SK-N-SH treated with all-trans-retinoic acid at 6 μM for 48 hours (cell line): ENCODE measurements at places on chromosomes 5 and 9.

- no peak for ATAC-seq
These were observed 52.1 kb upstream of the CACNA1B start for GRCh38 chr9:137825324-137825989.

- ATAC-seq: no peak
These were observed 132.4 kb downstream of the KCNIP1 start for GRCh38 chr5:170636206-170636605.

DNA sequence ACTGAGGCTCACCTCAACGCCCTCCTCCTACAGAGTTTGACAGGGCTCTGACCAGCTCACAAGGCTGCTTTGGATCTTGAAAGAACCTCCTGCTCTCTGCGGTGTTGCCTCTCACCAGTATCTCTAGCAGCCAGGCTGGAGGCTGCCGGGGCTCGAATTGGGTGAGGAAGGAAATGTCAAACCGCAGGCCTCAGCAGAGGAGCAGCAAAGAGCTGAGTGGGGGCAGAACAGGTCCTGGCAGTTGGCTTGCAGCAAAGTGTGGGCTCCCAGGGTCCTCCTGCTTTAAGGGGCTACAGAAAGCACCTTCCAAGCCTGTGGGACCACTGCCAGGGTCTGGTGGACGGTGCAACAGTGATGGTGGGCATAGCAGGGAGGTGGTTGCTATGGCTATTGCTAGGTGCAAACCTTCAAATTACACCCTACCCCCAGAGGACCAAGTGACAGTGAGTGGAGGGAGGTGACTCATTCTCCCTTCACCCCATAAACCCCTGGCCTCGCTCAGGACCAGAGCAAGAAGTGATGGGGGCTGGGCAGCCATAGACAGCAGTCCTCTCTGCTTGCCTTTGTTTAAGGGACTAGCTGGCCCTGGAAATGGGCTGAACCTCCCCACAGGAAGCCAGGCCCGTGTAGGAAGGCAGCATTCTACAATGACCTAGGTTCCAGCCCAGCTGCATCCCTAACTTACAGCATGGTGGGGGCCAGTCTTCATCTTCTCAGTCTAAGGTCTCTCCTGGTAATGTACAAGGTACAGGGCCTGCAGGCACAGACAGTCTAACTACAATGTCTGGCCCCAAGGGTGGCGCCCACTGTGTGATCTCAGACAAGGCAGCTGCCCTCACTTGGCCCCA is 18.7 kb downstream of the LCP2 start:
- no peak for ATAC-seq

DNA sequence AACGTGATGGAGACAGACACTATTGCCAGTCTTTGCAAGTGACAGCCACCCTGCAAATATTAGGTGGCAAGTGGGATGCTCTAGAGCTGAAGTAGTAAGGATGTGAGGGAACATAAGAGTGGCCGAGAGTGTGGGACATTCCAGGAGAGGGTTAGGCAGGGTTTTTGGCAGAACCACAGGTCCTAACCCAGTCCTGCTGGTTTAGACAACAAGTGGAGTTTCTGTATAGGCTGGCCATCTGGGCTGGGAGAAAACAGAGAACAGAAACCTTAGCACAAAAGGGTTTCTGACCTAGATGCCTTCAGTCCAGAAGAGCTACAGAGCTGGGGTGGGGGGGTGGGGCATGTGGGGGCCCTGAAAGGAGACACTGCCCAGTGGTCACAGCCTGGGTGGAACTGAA is 107.4 kb downstream of the TMEM174 start:
- ATAC-seq: no peak; the same call in 2 of the 3 replicates

DNA sequence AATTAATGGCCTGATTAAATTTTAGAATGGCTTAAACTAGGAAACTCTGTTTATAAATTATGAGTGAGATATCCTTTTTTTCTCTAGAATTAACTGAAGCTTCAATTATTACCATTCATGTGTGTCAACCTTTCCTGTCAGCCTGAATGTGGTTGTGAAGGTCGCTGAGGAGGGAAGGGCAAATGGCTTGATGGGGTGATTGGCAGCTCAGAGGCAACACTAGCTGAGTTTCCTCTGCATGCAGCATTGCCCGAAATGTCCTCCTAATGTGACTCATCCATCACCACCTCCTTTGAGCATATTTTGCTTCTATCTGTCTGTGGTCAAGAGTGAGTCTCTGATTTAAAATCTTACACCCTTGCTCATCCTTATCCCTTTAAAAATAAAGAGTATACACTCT is 281.9 kb downstream of the TENT4A start:
- no peak for ATAC-seq

GRCh38 chr9:13279284-13280141 is at the start of gene MPDZ:
MPDZ (minus strand) TSS chr9:13279692; CDS start chr9:13250315, 29,377 bp downstream.
- peak; percentile 52 for ATAC-seq

- ATAC-seq: no peak
These were observed 83.1 kb upstream of the SPOCK1 start for GRCh38 chr5:137582218-137582617.

DNA sequence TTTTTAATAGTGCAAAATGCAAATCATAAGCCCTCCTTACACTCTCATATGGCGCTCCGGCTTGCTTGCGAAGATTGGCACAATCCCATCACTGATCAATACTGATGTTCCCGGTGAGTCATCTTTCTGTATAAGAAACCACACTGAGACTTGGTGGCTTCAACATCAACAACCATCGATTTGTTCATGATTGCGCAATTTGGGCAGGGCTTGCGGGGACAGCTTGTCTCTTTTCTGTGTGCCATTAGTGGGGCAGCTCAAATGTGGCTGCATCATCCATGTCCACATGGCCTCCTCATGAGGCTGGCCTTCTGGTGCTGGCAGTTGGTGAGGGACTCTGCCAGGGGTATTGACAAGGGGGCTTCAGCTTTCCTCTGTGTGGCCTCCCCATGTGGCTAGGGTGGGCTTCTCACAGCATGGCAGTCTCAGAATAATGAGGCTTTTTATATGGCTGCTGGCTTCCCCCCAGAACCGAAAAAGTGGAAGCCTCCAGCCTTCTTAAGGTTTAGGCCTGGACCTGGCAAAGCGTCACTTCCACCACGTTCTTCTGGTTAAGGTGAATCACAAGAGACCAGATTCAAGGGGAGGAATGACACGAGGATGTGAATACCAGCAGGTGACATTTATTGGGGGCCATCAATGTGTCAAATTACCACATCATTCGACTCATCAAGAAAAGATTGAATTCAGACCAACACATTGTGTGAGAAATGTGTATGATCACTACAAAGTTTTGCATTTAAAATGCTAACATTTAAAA is 79.5 kb upstream of the NFIL3 start:
- ATAC-seq: no peak

- ATAC-seq: no peak
These were observed 27.6 kb downstream of the TMEM245 start for GRCh38 chr9:109092051-109092580.

GRCh38 chr5:114504560-114504959 is 142.7 kb downstream of the KCNN2 start:
- no peak for ATAC-seq

DNA sequence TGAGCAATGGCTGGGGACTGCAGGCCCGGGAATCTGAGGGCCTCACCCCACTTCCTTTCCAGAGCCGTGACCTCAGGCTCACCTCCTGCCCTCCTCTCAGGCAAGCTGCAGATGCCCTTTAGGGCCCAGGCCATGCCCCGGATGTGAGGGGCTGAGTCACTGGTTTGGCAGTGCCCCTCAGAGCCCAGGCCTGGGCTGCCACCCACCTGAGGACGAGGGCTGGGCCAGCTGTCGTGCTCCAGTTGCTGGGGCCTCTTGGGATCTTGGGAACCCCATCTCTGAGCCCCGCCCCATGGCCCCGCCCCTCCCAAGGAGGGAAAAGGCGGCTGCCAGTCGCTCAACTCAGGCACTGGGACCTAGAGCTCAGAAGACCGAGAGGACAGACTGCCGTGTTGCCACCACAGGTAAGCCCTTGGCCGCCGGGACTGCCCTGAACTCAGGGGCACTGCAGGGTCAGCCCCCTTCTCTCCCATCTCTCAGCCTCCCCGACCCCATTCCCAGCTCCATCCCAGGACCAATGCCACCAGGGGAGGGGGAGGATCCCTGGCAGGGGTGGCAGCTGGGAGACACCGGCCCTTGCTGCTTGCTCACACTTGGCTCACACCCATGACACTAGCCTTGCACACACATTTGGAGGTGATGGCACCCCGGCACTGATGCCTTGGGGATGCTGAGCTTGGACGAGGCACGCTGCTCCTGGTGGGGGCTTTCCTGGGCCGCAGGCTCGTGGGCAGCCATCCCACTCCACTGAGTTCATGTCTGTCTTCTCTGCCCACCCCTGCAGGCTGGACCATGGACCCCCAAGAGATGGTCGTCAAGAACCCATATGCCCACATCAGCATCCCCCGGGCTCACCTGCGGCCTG is at the start of gene CYSRT1:
Gene CYSRT1 (plus strand): TSS at position 345 of the 865 bp plus-strand sequence. CDS start 448 bp downstream, at position 793.
- ATAC-seq: no peak

- ATAC-seq: no peak
These were observed 32.6 kb upstream of the SLC6A19 start for GRCh38 chr5:1168796-1169195.

GRCh38 chr9:137955586-137955985 is 78.0 kb downstream of the CACNA1B start:
- no peak for ATAC-seq

- ATAC-seq: peak; percentile 37; the same call in 2 of the 3 replicates
These were observed 126.9 kb upstream of the OSMR start for GRCh38 chr5:38718771-38719391.

DNA sequence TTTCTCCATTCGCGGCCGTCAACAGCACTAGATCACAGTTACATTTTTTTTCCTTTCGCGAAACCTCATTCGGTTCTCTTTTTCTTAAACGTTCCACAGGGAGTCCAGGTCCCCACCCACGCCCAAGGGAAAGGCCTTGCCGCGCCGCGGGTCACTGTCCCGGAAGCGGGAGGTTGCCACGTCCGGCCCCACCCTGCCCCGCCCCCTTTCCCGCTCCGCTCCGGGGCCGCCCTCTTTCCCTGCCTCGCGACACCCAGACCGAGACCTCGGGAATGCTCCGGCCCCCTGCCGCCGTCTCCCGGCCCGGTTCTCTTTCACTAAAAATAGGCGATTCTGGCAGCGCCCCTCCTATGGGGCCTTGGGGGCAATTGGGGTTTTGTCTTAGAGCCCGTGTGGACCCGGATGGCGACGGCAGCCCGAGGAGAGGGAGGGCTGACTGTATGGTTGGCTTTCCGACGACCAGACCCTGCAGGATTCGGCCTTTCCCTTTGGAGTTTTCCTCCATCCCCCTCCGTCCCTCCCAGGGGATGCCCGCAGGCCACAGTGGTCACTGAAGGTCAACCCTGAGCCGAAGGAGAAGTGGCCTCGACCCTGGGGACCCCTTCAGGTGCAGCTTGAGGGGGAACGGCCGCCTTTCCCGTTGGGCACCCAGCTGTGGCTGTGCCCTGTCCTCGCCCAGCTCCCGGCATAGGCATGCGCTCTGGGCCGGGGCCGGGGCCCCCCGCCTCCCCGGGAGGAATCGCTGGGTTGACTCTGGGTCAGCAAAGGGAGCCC is 2.8 kb upstream of the RACK1 start:
- ATAC-seq: peak; percentile 78

DNA sequence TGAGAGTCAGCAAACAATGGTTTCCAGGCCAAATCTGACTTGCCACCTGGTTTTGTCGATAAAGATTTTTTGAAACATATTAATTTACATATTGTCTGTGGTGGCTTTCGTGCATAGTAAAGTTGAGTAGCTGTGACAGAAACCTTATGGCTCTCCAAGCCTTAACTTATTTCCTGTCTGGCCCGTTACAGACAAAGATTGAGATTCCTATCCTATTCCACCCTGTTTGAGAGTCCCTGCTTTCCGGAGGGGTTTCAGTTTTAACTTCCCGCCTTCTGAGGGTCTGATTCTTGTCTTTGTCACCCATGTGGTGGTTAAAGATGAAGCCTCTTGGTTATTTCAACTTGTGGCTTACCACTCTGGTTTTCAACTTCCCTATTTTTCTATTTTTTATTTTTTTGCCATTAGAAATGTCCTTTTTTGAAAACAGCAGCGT is 11.4 kb downstream of the OTULIN start:
- ATAC-seq: peak; percentile 45; the same call in 1 of the 3 replicates

DNA sequence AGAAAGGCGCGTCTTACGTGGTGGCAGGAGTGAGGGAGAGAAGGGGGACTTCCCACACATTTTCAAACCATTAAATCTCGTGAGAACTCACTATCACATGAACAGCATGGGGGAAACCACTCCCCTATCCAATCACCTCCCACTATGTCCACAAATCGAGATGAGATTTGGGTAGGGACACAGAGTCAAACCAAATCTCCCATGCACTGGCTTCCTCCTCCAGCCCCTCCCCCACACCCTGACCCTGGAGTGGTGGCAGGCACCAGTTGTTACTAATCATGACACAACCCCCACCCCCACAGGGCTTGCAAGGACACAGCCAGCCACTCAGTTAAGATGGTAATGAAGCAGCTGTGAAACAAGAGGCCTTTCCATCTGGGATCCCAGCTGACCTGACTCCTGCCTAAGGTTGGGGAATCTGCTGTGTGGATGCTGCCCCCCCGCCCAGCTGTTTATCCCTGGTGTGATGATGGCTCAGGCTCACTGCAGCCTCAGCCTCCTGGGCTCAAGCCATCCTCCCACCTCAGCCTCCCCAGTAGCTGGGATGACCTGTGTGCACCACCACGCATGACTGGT is 57.1 kb upstream of the FUBP3 start:
- no peak for ATAC-seq

DNA sequence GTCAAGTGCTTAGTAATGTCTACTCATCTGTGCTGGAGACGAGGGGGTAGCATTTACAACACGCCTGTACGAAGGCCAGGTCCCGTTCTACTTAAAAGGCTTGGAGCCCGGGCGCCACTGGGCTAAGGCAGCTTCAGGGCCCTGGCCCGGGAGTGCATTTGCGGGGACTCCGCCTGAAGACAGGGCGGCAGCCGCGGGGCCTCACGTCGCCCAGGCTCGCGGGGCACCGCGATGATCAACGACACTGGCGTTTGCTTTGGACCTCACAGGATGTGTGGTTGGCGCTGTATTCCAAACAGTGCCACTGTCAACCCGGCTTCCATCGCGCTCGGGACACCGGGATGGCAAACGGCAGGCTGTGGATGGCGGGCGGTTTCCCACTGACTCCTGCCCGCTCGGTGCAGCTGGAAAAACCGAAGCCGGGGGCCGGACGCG is 1.1 kb upstream of the TENT4A start:
- peak; percentile 64 for ATAC-seq

- peak; percentile 71 for ATAC-seq
These were observed 19.5 kb upstream of the ASPN start for GRCh38 chr9:92501671-92502393.

DNA sequence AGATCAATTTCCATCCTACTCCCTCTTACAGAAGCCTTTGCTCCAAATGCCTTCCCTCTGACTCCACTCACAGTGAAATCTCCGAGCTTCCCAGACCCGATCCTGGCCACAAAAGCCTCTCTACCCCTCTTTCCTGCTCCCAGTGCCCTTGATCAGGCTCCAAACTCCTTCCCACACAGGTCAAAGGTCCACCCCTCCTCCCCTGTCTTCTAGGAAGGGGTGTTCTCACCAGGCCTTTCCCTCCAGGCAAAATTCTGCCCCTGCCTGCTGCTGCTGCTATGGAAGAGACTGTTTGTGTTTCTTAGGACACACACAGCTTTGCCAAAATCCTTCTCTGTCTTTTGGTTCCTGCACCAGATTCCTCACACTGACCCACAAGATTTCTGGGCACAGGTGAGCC is 85.8 kb upstream of the ALDH1A1 start:
- no peak for ATAC-seq

- ATAC-seq: peak; percentile 85
These were observed 94.5 kb upstream of the LIFR start for GRCh38 chr5:38650946-38651345.

- peak; percentile 69; the same call in 2 of the 3 replicates for ATAC-seq
These were observed 14.2 kb upstream of the PTGS1 start for GRCh38 chr9:122356627-122357026.
